ENCODE measurements at places on chromosomes 3 and 15.

DNA sequence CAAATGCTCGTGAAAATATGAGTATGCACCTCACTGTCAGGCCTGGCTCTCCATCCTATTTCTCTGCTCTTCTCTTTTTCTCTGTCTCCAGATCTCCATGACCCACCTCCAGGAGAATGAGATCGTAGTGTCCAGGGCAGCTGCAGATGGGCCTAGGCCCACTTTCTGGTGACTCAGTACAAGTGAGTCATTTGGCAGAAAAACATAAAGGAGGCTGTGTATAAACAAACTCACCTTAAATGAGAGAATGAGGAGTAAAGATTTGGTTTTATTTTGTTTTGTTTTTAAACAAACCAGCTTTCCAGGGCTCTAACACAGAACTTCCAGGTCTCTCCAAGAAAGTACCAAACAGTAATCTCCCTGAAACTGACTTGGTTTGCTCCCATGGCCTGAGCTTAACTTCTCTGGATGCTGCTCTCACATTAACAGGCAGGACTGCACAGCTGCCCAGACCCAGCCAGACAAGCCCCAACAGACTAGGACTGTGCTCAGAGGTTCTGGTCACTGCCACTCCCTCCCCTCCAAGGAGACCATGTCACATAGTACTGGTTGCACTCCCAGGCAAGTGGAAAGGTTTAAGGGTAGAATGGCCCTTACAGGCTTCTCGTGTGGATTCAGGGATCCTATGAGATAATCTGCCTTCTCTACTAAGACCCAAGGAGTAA, 1.5 kb upstream of the HEG1 start:
- DNase-seq = peak; percentile 83

DNA sequence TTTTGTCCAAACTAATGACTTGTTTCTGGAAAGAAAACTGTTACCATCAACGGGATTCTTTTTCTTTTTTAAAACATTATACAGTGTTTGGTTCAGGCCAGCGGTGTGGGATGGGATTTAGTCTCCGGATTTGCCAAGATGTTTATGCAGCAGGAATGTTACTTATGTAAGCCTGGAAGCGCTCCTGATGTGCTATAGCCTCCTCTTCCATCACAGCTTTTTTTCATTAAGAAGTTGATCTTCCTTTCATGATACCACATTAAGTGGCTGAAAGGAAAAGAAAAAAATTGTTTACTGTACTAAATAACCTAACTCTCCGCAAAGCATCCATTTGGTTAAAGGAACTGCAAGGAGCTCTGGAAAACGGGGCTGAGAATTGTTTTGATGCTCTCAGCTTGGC, 120.5 kb upstream of the ALDH1A3 start:
- DNase-seq = peak; percentile 95

- peak; percentile 10 for DNase-seq
These were observed 606.9 kb upstream of the KCNMB2 start for GRCh38 chr3:177929310-177929709.

DNA sequence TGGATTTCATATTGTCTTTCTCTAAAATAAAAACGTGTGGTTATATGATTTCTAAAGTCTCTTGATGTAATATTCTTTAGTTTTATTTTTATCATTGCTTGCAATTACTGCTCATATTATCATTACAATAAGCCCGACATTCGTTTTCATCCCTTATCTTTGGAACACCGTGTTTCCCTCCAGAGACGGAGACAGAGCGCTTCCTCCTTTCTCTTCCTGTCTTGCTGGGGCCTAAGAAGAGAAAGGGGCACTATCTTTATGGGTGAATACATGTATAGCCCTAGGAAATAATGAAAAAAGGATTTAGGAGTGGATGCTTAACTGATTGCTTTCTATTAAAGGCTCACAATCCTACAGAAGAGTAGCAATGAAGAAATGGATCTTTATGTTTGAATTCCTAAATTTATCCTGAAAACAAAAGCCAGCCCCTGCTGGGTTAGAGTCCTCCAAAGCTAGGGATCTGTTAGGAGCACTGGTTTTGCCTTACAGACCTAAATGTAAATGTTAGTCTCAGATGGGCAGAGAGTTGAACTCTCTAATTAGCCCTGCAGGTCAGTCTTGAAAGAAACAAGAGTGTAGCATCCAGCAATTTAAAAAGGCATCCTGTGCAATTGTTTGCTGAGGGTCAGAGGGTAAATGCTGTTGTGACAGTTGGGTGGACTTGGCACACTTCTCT, 145.1 kb downstream of the TP63 start:
- DNase-seq = no peak

DNA sequence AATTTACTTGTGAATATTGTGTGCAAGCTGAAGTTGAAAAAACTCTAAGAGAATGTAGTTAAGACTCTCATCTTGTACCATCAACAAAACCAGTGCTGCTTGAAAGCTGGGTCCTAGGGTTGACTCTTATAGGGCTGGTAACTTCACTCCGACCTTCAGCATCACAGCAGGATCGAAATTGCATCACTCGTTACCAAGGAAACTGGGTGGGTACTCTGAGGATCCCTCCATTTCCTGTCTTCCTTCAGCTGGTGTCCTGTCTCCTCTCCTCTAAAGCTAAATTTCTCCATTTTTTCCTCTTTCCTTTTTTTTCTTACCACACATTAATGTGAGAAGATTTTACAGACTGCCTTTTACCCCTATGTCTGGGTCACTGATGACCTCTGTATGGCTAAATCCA, 3.0 kb upstream of the APH1B start:
- DNase-seq = no peak

GRCh38 chr3:82633319-82633718, 871.9 kb upstream of the GBE1 start:
- no peak for DNase-seq

DNA sequence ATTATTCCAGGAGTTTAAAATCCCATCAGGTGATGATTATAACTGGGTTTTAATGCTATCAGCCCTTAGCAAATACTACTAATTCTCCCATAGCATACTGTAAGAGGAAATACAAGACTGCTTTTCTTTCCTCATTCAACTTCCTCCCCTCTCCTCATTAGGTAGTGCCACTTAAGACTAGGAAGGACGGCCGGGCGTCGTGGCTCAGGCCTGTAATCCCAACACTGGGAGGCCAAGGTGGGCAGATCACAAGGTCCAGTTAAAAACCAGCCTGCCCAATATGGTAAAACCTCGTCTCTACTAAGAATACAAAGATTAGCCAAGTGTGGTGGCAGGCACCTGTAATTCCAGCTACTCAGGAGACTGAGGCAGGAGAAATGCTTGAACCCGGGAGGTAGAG, 14.7 kb downstream of the NDUFAF1 start:
- DNase-seq = no peak

- peak; percentile 97 for DNase-seq
These were observed 44.9 kb upstream of the MANF start for GRCh38 chr3:51340013-51340829.

- DNase-seq = no peak
These were observed 8.3 kb downstream of the CACNA1D start for GRCh38 chr3:53502737-53503136.

DNA sequence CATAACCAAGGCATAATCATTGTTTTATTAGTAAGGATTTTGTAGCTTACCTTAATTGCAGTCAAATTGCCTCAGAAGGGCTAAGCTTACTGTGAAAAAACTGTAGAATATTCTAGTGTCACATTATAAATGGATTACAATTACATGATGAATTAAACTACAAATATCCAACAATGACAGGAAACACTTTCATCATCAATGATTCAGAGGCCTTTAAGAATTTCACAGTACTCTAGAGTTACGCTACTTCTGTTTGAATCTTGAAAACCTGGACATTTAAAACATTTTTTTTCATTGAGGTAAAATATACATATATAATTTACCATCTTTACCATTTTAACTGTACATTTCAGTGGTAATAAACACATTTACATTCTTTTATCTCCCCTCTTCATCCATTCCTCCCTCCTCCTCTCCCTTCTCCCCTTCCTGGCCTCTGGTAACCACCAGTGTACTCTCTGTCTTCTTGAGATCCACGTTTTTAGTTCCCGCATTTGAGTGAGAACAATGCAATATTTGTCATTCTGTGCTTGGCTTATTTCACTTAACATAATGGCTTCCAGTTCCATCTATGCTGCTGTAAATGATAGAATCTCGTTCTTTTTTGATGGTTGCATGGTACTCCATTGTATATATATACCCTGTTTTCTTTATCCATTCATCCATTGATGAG, 54.7 kb downstream of the GJD2 start:
- DNase-seq = peak; percentile 37

DNA sequence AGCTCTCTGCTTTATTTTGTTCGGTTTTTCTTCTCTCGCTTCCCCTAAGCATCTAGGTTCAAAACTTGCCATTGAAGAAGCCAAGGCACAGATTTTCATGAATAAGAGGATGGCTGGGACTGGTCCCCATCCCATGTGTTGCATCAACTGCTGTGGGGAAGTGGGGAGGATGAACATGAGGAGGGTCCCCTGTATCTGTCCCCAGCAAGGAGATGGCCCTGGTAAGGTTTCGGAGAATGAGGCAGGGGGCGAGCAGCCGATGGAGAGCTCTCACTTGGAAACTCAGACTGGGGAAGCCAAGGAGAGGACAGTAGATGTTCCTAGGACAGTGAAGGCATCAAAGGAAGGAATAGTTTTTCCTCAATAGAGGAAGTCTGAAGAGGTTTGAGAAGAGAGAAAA, 142.0 kb upstream of the ATP2B2 start:
- no peak for DNase-seq

DNA sequence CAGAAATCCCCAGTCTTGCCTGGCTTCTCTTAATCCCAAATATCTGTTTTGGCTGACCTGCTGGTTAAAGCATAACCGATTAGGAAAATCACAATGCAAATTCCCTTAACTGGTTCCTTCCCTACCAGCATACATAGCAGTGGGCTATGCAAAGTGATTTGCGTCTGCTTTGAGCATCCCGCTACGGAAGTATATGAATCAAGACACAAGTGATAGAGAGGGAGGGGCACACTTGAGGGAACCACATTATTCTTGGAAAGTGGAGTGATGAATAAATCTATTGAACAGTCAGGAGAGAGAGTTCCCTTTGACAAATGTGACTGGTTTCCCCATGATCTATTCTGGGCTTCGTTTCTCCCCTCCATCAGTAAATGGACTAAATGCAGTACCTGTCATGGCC, 119.6 kb upstream of the C15orf61 start:
- DNase-seq = no peak

DNA sequence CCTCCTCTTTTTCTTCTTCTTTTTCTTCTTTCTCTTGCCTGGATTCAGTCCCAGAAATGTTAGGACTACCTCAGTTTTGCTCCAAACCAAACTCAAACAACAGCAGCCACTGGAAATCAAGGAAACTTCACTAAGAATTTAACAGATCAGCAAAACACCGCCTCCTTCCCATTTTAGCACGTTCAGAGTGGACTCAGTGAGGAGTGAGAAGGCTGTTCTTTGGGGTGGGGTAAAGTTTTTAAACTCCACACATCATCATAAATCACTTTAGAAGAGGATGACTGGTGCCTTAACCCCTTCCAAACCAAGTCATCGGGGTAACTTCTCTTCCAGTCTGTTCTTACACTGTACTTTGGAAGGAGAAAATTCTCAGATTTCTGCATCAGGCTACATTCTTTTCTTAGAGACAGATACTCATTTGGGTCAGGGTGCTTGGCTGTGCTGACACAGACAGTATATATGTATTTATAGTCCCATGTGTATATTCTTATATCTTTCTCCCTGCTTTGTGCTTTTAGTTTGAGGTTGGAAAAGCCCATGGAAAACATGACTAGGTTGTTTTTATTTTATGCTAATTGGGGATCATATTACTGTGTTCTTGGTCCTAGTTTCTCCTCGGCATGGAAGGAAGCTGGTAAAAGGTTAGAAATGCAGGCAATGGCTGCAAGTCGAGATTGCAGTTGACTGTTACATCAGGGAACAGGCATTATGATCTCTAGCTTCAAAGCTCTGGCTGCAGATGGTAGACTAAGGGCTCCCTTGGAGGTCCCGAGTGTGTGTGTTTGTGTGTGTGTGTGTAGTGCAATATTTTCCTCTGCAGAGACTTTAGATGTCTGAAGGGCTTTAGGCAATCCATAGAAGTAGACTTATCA, at the start of gene CCDC80:
CCDC80 (minus strand) TSS at position 214 of the 872 bp plus-strand sequence. CDS start 1,238 bp downstream, outside the sequence.
- DNase-seq = peak; percentile 97

- DNase-seq = no peak
These were observed 142.3 kb downstream of the CHST2 start for GRCh38 chr3:143261848-143262247.

DNA sequence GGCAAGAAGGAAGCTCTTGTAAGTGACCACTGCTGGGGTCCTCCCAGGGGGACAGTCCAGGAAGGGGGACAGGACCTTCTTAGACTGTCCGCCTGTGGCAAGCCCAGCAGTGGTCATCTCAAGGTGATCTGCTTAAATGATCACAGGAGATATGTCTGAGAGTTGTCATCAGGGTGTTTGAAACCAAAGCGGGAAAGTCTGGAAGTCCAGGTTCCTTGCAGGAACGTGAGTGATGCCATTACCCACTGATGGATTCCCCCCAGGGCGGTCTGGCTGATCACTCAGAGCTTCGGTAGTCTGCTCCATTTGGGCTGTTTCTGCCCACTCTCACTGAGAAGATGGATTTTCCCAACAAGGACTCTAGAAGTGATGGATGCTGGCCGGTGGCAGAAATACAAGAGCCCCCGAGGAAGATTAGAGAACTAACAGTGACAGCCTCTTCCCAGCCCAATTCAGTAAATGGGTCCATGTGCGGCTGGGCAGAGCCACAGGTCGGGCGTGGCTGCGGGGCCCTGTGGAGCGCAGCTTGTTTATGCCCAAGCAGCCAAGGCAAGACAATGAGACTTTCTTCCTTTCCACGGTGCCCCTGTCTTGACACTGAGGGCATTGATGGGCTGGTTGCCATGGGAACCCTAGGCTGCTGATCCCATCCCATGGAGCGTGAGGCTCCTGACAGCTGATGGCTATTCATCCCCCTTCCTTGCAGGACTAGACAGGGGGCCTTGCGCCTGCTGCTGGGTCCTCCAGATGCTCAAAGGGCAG, 9.5 kb downstream of the PCSK6 start:
- no peak for DNase-seq

- DNase-seq = no peak
These were observed 189.7 kb upstream of the CBLB start for GRCh38 chr3:106058475-106058874.

DNA sequence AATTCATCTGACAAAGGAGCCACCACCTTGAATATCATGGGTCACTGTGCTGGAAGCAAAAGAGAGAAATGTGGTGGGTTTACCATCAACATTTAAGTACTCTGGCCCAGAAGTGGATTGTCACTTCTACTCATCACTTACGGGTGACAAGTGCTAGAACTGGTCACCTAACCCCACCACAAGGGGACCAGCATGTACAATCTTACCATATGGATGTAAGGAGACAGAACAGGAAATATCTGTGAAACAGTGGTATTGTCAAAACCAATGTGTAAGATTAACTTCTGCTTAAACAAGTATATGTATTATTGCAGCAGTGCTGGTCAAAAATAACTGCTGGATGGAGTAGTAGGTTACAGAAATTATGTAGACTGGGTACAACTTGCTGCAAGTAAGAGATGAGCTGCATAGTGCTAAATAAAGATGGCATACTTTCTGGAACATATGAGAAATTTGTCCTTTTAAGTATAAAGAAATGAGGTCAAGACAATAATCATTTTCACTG, 171.8 kb downstream of the POTEB3 start:
- DNase-seq = no peak

DNA sequence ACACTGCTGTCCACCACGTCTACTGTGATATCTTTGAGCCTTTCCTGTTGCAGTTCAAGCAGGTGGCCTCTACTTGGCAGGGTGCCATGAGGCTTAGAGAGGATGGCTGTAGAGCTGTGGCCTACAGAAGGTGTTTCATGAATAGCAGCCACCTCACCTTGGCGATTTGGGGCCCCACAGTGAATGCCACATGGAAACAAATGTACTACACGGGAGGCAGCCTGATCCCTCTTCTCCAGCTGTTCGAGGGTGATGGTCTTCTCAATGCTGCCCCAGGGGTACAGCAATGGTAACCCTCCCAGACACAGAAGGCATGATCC, 70.7 kb downstream of the FAM43A start:
- DNase-seq = no peak
